CD8-positive, alpha-beta T cell (primary cell): ENCODE measurements at places on chromosomes 5 and 9.

- DNase-seq = no peak
Measured at GRCh38 chr5:95686651-95687050, 3.9 kb upstream of the SPATA9 start.

GRCh38 chr9:133226219-133227171 lies 17.4 kb upstream of the OBP2B start:
- DNase-seq = no peak

GRCh38 chr9:90303655-90304054 lies 339.0 kb downstream of the DIRAS2 start:
- DNase-seq = no peak

GRCh38 chr5:93601802-93602155 lies 18.8 kb downstream of the NR2F1 start:
- DNase-seq = no peak

DNA sequence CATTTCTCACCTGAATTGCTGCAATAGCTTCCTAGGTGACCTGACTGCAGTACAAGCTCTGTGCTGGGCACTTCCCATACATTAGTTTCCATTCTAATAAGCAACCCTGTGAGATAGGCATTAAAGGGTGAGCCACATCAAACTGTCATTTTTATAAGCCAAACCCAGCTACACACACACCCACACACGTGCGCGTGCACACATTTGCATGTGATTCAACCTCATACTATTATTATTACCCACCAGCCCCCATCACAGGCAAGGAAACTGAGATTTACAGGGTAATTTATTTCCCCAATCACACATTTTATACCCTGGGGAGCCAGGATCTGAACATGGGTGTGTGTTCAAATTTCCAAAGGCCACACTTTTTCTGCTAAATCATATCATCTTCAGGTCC lies 93.6 kb downstream of the TTLL11 start:
- DNase-seq = no peak

GRCh38 chr9:137034709-137035506 lies 3.0 kb upstream of the FUT7 start:
- DNase-seq = peak; percentile 90

DNA sequence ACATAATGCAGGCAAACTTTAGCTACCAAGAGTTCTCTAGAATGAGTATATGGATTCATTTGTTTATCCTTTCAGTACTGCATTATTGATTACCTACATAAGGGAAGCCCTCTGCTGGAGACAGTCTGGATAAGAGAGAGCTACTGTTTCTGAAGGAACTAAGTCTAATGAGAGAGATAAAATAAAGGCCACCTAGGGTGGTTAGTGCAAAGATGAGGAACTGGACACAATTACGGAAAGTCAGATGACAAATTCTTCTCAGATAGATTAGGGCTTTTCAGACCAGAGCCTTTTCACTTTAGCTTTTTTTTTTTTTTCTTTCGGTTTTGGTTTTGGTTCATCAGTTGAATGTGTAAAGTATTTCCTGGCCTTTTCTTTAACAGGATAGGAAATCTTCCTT lies 31.3 kb downstream of the ISOC1 start:
- no peak for DNase-seq

DNA sequence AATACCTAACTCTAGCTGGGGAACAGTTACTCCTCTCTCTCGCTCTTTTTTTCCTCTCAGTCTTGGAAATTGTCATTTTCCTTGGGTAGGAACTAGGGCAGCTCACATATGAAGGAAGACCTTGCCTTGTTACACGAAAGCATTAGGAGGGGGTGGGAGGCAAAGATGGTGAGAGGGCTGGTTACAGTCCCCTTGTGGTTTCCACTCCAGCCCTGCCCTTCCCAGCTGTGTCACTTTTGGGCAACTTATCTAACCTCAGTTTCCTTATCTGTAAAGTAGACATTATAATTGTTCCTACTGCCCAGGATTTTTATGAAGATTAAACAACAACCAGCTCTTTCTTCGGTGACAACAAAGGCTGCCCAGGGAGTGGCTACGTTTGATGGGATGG lies 196.2 kb upstream of the CLINT1 start:
- no peak for DNase-seq

GRCh38 chr9:87556821-87557220 lies 59.2 kb downstream of the DAPK1 start:
- DNase-seq = no peak

DNA sequence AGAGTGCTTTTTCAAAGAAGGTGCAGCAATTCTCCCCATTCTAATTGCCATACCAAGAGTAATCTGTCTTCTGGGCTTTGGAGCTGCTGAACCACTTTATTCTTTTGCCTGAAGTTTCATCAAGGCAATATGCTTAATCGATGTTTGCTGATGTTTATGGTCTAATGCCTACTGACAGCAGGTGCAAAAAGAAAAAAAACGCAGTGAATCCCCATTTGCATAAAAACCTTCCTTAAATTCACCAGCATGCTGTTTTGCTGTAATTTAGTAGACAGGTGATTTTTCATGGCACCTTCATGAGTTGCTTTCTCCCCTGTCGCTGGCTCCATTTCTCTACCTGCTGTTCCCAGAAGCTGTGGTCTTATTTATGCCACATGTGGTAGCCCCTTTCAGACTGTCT lies 83.1 kb upstream of the MAST4 start:
- no peak for DNase-seq

DNA sequence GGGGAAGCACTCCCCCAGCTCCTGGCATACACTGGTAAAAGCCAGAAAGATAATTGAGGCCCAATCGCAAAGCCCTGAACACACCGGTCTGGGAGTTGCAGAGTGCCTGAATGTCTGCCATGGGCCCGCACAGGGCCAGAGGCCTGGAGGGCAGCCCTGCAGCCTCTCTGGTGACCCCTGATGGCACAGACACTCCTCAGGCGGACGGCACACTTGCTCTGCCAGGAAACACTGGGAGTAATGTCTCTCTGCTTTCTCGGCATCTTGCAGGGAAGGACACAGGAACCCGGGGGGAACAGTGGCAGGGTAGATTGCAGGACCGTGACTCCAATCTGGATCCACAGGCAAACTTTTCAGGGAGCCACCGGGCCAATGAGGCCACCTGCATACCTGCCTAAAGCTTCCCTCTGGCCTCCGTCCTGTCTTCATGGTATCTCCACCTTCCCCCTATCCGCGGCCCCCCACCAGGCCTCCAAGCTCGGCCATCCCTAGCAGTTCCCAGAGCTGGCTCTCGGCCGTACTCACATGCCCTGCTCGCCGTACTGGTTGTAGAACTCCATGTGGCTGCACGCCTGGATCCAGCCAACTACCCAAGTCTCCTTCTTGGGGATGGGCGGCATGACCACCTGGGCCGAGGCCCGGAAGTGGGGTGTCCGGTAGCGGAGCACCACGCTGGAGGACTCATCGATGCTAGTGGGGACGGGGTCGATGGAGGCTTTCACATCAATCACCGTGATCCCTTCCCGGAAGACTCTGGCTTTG lies 797 bp downstream of the FAM78A start:
- peak; percentile 44 for DNase-seq

DNA sequence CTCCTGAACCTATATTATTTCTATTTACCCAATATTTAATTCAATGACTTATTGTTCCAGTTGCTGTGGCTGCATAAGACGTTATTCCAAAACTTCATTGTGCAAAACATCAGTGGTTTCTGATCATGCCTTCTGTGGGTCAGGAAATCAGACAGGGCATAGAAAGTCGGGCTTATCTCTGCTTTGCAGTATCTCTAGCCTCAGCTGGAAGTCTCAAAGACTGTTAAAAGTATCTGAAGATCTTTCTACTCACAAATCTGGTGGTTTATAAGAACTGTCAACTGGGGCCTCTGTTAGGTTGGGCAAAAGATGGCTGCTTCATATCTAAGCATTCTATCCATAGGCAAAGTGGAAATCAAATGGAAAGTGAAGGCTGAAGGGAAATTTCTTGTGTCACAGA lies 687.7 kb upstream of the ARRDC3 start:
- DNase-seq = no peak

DNA sequence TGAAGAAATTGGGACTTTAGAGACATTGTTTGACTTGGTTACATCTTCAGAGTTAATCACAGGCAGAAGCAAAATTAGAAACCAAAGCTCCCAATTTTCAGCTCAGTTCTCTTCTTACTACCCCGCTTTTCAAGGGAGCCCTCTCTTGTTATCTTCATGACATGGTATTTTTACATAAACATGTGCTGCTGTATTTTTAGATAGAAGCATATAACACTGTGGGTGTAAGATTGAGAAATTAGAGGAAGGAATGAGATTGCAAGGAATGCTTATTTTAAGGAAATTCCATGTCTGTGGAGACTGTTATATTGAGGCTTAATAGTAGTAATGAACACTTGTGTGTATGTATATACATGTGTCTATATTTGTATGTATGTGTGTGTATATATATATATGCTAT lies 401.6 kb downstream of the TMEM232 start:
- DNase-seq = no peak

DNA sequence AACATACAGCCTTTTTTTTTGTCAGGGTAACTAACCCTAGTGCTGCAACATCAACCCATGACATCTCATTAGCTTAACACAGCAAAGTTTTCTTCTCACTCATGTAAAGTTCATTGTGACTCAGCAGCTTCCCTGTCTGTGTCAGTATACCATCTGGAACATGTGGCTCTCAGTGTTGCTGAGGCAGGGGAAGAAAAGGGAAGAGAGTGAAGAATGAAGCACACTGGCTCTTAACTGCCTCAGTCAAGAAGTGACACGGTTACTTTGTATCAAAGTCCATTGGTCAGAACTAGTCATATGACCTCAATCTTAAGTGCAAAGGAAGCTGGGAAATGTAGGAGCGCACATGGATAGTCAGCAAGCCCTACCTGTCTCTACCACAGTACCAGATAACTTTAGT lies 185.0 kb upstream of the ELL2 start:
- DNase-seq = no peak

- DNase-seq = no peak
Measured at GRCh38 chr5:130333089-130333488, 428.8 kb downstream of the CHSY3 start.

- DNase-seq = no peak
Measured at GRCh38 chr5:148725675-148726074, 71.3 kb upstream of the HTR4 start.

GRCh38 chr9:136556166-136556565 lies 10.3 kb upstream of the NOTCH1 start:
- DNase-seq = no peak

DNA sequence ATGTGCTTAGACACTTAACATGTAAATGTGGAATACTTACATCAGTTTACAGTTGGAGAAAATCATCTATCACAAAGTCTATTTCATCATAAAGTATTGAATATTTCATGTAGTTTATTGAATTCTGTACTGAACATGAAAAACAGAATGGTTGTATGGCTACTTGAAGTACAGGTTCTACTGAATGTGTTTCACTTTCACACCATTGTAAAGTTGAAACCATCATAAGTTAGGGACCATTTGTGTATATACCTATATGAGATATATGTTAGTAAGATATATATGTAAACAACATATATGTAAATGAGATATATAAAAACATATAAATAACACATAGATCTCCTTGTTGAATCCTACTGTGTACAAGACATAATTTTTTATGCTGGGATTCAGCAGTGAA lies 63.0 kb upstream of the TAF11L2 start:
- DNase-seq = no peak

- no peak for DNase-seq
Measured at GRCh38 chr5:143606043-143606752, 202.7 kb upstream of the NR3C1 start.

GRCh38 chr5:132323202-132323601 lies 29.0 kb downstream of the SLC22A4 start:
- DNase-seq = no peak

GRCh38 chr9:112558476-112558875 lies 71.8 kb downstream of the KIAA1958 start:
- DNase-seq = no peak

DNA sequence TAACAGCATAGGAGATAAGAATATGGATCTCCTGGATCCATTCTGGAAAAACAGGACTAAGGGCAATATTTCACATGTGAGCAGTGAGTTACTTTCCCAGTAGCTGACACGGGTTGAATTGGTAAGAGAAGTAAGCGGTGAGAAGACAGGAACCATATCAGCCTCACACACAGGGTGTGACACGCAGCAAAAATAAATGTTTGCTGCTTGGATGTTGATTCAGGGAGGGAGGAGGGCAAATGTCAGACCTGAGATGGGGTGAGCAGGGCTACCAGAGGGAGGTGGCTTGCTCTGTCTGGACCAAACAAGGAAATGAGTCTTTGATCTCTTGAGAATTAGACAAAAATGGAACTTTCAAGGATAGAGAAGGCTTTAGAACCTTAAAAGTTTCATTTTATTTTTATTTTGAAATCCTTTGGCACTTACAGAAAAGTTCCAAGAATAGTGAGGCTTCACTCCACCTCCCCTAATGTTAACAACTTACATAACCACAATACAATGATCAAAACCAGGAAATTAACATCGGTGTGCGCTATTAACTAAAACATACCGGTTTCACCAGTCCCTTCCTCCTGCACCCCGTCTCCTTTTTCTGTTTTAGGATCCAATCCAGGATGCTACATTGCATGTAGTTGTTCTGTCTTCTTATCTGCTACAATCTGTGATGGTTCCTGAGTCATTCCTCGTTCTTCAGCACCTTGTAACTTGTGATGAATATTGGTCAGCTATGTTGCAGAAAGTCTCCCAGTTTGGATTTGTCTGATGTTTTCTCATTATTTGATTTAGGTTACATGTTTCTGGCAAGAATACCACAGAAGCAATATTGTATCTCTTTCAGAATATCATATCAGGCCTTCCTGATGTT lies 20.5 kb upstream of the ARHGEF28 start:
- no peak for DNase-seq

GRCh38 chr5:138948471-138949222 lies 73.5 kb upstream of the LRRTM2 start:
- no peak for DNase-seq

GRCh38 chr5:110288766-110289511 lies 437.5 kb downstream of the TMEM232 start:
- DNase-seq = no peak

GRCh38 chr9:124045830-124046177 lies 34.2 kb downstream of the LHX2 start:
- no peak for DNase-seq

DNA sequence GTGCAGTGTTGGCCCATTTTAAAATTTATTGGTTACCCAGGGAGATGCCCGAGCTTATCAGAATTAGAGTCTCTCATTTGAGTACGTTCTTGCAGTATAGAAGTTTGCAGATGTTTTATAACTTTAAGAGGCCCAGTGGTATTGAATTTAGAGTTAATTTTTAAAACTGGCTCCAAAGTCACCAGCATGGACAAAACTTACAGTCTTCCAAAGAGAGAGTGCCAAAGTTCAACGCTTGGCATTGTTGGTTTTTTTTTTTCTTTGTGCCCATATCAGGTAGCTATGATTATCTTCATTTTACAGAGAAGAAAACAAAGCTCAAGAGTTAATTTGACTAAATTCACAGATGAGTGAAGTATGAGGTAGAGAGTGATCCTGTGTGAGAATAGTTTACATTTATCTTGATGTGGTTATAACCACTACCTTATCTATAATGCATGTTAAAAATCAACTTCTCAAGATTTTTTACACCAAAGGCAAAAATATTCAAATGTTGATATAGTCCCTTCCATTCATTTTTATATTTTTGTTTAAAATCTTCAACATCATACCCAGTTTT lies 273.7 kb upstream of the DMRT1 start:
- no peak for DNase-seq
